ENCODE measurements at places on chromosomes 7 and 10.

GRCh38 chr7:134789967-134790685 lies 10.7 kb downstream of the CALD1 start:
- DNase-seq: peak; percentile 72

DNA sequence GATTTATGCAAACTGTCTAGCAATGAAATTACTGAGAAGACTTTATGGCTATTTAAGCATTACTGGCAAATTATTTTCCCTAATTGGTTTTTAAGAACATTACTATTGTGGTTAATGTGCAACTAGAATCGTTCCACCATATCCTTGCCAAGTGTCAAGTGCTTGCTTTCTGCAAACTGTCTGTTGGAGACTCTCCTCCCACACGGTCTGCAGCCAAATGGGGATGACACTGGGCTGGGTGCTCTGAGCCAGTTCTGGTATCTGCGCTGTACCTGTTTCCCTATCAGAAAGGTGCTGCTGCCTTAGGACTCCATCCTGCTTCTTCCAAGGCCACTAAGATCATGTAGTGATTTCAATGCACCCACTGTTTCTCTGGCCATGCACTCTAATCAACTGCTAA lies 110.4 kb downstream of the RAMP3 start:
- DNase-seq: no peak

- peak; percentile 25 for DNase-seq
Observed at GRCh38 chr10:28722065-28722803, 44.9 kb downstream of the BAMBI start.

DNA sequence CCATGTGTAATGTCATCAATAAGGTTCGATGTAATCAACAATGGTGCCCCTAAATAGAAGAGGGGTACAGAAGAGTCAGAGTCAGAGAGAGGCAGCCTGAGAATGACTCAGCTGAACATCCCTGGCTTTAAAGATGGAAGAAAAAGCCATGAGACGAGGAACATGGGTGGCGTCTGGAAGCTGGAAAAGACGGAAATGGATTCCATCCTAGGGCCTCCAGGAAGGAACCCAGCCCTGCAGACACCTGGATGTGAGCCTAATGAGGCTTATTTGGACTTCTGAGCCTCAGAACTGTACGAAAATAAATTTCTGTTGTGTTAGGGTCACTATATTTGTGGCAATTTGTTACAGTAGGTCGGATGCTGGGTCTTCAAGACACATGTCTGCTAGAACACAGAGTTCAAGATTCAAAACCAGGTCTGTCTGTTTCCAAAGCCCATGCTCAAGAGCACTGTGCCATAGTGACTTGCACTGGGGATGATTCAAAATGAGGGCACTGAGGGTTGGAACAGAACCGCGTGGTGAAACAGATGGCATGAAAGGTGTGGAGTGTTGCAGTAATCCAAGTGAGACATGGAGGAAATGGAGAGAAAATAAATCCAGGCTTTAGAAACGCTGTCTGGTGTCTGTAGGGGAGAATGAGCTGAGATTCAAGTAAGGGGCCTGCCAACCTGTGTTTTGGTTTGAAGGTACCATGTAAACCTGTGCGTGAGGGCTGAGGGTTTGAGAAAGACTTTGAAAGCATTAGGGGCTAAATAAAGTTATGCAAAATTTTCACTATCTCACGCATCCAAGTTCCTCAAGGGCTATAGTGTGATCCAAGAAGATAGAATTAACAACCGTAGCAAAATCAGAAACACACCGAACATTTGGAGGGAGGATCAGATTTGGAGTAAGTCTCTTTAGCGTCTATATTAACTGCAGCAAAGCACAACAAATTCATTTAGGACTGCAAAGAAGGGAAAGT lies 849.1 kb upstream of the AUTS2 start:
- DNase-seq: no peak

GRCh38 chr7:70132852-70133690 lies 534.8 kb downstream of the AUTS2 start:
- no peak for DNase-seq

DNA sequence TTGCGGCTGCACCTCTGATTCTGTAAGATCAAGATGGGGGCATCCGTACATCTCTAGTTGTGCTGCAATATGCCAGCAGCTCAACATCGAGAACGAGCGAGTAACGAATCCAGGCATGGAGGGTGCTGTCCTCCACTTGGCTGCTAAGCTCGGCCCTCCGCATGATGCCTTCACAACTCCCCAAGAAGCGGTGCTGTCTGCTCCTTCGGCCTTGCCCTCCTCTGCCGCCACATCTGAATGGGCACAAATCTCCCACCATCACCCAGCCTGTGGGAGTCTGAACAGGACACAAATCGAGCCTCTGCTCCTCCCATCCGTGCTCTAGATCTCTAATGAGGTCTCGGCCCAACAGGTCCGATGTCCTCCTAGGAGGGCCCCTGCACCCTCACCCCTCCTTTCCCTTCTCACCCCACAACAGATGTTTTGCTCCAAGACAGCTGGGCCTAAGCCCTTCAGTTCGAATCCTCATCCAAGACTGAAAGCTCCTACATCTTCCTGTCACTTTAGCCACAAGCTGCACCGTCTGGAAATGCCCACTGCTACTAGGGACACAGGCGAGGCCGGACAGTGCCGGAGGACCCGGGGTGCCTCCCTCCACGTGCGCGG lies 86.7 kb downstream of the ZNF33B start:
- peak; percentile 5 for DNase-seq

GRCh38 chr7:155585951-155586350 lies 39.6 kb upstream of the CNPY1 start:
- no peak for DNase-seq

DNA sequence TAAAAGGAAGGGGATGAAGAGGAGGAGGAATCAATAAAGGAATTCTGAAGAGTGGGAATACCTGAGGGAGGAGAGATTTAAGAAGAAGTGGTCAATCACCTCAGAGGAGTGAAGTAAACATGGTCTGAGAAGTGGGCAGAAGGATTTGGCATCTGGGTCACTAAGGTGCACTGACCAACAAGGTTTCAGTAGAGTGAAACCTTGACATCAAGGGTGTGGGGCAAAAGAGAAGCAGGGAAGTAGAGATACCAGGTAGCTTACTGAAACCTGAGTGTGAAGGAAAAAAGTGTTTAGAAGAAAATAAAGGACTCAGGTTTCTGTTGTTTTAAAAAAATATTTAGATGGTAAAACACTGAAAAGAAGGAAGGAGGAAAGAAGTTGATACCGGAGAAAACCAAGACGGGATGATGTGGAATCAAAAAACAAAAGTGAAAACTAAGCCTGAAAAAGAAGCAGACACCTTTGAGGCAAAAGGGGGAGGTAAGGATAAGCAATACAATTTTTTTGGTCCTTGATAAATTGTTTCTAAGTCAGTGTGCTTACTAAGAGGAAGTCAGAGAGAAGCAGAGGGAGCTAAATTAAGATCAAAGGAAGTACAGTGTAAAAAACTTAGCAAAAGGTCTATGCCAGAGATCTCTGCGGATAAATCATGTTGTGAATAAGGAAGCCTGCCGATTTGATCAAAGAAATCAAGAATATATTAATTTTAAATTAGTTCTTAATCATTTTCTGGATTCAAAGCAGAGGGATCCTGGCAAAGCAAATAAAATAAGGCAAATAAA lies 137.2 kb upstream of the GPR22 start:
- no peak for DNase-seq

GRCh38 chr10:116766241-116766827 lies 24.0 kb upstream of the HSPA12A start:
- no peak for DNase-seq

GRCh38 chr7:116780521-116780920 lies 81.9 kb upstream of the CAPZA2 start:
- DNase-seq: no peak

GRCh38 chr10:119620241-119621077 lies 23.7 kb upstream of the TIAL1 start:
- DNase-seq: peak; percentile 72

- DNase-seq: peak; percentile 33
Observed at GRCh38 chr7:105664816-105665525, 83.7 kb upstream of the EFCAB10 start.

- DNase-seq: no peak
Observed at GRCh38 chr10:69457771-69458237, 6.5 kb downstream of the TSPAN15 start.

DNA sequence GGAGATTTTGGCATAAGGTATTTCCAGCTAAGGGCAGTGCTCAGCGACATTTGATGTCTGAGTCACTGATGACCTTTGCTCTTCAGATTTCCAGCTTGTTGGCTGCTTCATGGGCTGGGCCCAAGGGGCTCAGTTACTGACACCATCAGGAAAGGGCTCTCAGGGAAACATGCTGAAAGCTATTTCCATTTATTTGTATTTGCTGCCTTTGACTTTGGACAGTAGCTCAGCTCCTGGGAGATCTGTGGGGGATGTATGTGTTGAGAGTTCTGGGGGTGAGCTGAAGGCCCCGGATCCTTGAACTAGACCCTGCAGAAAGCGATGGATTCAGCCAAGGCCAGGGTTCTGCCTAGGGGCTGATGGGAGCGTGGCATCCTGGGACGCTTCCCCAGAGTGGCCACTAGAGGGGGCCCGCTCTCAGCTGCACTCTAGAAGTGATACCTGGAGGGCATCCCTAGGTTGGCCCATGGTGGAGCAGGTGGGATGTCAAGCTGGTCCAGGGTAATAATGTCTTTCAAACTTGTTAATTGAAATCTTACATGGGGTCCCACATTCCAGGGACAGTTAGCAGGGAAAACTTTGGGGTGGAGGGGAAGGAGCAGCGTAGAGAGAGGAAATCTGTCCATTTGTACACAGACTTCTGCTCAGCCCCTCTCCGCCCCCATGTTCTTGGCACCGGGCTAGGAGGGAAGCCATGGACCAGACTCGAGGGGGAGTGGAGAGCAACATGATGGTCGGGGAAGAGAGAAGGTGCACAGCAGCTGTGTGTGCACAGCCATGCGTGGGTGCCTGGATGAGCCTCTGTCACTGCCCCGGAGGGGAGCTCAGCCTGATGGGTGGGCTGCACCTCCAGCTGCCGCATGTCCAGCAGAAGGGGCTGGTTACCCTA lies 3.0 kb upstream of the BTBD16 start:
- peak; percentile 58 for DNase-seq

- DNase-seq: no peak
Observed at GRCh38 chr7:142787783-142788182, 17.0 kb downstream of the PRSS2 start.

DNA sequence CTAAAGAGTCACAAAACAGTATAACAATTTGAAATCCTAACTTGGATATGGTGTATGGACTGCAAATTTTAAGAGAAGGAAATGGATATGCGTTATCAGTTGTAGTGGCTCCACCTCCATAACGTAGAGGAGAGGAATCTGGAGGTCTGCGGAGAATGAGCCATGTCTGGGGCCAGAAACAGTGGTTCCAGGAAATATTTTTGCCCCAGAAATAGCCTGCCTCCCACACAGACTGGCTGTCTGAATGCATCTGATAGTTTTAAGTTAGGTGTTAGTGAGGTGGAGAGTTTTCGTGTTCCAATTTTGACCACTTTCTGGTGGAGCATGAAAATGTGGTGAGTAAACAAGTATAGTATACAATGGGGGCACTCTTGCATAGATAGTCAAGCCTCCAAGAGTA lies 1.6 kb downstream of the PHTF2 start:
- peak; percentile 21 for DNase-seq

GRCh38 chr10:31930023-31930751 lies 1.6 kb upstream of the ARHGAP12 start:
- peak; percentile 48 for DNase-seq

DNA sequence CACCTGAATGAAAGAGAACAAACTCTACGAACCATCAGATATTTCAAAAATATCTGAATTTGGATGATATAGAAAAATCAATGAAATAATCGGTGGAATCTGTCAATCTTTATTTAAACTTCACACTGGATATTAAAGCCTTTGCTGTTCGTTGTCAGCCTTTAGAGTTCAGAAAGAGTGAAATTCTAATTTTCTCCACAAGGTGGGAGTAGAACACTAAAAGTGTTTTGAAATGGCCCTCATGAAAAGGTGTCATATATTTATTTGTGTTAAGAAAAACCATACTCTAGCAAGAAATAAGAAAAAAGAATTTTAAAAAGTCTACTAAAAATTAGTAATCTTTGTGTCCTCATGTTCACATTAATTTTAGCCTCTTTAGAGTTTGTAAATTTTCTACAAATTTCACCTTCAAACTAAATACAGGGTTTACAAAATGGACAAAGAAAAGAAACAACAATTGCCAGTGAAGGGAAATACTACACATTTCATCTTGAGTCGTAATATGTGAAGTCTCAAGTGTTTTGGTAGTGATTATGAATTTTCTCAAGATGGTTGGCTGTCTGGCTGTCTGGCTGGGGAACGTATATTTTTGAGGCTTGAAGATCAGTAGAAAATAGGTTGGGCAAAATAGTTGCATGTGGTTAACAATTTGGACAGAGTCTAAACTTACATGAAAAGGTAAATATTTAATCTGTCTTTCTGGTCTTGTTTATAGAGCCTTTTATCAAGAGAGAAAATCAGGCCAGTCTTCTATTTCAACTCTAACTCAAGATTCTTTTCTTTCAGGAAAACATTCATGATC lies 43.7 kb downstream of the DNAJB9 start:
- DNase-seq: peak; percentile 56

DNA sequence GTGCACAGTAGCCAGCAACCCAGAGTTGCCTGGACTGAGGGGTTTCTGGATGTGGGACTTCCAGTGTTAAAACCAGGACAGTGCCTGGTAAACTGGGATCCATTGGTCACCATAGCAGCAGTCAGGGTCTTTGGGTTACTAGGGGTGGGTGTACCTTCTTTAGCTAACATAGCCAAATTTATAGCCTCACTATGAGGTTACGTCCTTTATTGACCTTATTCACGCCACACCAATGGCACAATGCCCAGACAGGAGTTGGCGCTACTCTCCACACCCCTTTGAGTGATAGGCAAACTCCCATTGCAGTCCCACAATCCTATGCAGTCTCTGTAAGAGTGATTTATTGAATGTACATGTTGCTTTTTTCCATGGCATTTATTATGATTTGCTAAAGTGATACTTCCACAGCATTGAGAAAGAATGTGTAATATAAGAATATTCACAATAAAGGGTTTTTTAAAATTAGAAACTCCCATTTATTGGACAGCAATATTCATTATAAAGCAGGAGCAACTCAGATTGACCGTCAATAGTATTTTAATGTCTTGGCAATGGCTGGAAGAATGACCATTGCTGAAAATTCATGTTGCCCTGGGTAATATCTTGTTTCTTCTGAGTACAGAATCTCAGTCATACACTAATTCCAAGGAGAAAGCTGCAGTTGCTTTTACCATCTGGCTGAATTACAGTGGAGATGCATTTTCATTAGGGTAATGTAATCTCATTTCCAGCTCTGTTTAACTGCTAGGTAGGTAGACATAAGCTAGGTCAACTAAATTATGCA lies 26.1 kb downstream of the IFIT5 start:
- no peak for DNase-seq

DNA sequence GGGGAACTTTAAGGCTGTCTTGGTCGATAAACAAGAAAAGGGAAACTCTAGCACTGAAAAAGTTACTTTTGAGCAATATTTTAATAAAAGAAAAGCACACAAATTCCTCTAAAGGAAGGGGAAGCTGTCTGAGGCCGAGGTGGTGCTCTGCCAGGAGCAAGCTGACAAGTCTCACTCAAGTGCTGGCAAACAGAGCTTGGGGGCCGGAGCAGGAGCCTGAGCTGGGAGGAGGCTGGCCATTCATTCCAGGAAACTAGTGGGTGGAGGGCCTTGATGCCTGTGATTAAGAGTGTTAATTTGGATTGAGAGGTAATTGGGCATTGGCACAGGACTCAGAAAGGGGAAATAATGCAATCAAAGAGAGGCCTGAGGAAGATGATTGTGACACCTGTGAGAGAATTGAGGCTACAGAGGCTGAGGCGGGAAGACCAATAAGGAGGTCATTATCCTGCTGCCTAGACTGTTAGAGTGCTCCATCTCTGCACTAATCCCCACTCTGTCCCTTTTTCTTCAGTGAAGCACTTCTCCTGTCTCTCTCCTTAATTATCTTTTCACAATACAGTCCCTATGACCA lies 154.9 kb upstream of the COL1A2 start:
- no peak for DNase-seq

- DNase-seq: no peak
Observed at GRCh38 chr7:37549076-37549931, 100.6 kb upstream of the ELMO1 start.

All from GM23248 (cell line).